IPS-NIHi11 (cell line): ENCODE measurements at places on chromosomes 11 and 22.

DNA sequence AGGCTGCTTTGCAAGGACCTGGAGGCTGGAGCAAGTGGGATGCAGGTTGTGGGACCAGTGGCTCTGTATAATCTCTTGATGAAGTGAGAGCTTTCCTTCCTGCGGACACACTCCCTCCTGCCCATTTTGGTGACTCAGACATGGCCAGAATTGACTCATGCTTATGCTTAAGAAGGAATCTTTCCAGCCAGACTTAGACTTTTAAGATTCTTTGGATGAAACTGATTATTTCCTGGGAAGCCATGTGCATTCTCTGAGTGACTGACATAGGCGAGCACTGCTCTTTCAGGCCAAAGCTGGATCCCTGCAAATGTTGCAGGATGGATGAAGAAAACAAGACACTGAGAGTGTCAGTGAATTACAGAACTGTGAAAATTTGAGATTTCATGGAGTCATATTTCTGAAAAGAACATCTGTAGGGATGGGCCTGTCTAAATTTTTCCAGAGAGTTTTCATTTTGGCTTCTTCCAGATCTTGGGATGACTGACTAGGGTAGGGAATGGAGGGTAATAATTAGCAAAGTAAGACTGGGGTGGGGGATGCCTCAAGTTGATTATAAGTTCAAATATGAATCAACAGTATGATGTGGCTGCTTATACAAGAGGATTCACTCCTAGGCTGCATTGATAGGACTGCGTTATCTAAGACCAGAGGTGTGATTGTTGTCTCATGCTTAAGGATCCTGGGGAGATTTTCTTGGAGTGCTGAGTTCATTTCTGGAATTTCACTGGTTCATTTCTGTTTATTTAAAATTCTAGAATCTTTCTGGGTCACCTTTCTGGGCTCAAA is 195.8 kb downstream of the HIPK3 start:
- DNase-seq: no peak

- DNase-seq: no peak
These were observed 42.4 kb upstream of the NAV2 start for GRCh38 chr11:19670030-19670791.

- DNase-seq: no peak
These were observed 155.7 kb downstream of the SNX19 start for GRCh38 chr11:130760515-130761125.

- DNase-seq: no peak
These were observed 298.0 kb upstream of the ZC3H12C start for GRCh38 chr11:109795234-109795633.

DNA sequence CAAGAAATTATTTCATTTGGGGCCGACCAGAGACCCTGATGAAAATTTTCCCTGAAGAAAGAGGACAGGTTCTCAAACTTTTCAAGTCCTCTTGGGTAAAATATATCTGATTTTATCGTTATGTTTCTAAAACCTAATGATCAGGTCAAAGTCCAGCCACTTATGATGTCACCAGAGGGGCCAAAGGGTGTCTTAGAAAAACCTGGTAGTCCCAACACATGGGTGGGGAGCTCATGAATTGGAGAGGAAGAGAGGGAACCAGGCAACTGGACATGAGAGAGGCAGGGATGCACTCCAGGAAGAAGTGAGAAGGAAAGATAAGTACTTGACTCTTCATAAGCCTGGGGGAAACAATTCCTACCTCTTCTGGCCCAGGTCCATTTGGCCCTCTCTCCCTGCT is 9.2 kb downstream of the SLC5A1 start:
- DNase-seq: no peak

DNA sequence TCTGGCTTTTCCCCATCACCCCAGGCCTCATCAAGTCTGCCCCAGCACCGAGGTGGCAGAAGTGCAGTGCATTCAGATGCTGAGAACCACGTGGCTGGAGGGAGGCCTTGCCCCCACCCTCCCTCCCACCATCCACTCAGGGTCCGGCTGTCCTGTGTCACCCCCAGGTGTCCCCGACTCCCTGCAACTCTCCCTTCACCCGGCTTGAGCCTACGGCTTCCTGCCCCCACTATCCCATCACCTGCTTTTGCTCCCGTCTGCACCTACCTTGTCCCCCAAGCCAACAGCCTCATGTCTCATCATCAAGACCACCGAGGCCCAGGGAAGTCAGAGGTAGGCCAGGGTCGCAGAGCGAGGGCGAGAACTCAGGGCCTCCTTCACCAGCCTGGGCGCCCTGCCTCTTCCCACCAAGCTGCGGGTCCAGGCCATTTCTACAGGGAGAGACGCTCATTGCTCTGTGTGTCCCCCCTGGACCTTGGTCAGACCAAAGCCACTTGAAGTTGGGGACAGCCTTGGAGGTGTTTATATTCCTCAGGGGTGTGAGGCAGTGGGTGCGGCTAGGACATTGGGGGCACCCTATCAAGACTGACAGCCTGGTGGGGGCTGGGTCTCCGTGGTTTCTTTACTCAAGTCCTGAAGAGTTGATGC is 66.2 kb upstream of the CCND1 start:
- DNase-seq: no peak

- no peak for DNase-seq
These were observed 17.5 kb upstream of the MYH9 start for GRCh38 chr22:36405221-36405661.

- no peak for DNase-seq
These were observed 65.8 kb downstream of the DEUP1 start for GRCh38 chr11:93396316-93396715.

DNA sequence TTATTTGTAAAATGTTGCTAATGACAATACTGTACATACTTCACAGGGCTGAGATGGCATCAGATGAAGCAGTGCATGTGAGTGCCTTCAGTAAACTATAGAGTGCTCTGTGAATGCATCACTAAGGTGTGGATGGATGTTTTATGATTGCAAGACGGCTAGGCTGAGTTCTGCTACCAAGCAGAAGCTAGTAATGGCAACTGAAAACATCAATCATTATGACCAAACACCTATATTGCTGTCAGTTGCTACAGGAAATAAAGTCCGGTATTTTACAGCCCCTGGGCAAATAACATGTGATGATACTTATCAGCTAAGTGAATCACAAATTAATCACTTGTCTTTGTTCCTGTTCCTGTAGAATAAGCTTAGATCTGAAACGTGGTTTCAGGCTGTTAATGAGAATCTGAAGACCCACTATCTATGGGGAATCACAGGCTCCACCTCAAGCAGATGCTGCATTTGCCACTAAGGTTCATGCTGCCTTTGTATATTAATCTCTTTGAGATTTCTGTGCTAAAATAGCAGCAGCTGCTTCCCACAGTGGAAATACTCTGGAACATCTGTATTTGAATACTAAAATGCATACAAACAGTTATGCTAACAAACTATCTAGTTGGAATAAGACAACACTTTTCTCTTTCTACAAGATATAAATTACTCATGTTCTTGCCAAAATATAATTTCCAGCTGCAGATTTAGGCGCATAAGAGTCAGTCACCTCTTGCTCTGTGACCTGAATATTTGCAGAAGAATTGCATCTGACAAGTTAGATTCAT is 254.0 kb upstream of the PITPNB start:
- no peak for DNase-seq

DNA sequence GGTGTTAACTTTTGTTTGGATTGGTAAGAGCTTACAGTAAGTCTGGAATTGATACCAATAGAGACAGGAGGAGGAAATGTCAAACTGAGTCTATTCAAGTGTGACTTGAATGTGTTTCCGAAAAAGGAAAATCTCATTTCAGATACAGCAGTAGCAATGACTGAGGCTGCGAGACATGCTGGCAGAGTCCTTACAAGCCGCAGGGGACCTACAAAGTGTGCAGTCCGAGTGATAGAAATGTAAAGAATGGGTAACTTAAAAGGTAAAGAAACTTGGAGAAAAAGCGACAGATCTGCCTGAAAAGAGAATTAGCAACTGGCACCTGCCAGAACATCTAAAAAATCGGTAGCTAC is 444 bp downstream of the CWF19L2 start:
- peak; percentile 22 for DNase-seq

GRCh38 chr22:37499027-37499707 is 13.0 kb upstream of the MFNG start:
- no peak for DNase-seq

DNA sequence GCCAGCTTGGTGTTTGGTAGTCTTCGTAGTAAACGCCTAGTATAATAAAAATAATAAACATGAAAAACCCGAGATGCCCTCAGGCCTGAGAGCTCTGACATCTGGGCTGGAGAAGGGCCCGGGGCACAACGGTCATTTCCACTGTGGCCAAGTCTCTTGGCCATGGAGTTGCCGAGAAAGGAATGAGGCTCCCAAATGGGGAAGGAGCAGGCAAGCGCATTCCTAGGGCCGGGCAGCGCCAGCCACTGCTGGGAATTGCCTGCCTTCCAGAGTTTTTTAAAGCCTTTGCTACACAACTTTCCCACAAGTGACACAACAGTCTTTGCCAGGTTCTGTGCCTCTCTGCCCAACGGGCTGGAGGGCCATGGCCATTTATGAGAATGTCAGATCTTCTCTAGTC is 103.4 kb downstream of the NAV2 start:
- peak; percentile 35 for DNase-seq

- DNase-seq: peak; percentile 23
These were observed 717 bp upstream of the ZNF202 start for GRCh38 chr11:123742031-123742723.

GRCh38 chr11:46698597-46698996 is 1.8 kb downstream of the ARHGAP1 start:
- no peak for DNase-seq

GRCh38 chr11:8671651-8672062 is 10.8 kb downstream of the TRIM66 start:
- no peak for DNase-seq

DNA sequence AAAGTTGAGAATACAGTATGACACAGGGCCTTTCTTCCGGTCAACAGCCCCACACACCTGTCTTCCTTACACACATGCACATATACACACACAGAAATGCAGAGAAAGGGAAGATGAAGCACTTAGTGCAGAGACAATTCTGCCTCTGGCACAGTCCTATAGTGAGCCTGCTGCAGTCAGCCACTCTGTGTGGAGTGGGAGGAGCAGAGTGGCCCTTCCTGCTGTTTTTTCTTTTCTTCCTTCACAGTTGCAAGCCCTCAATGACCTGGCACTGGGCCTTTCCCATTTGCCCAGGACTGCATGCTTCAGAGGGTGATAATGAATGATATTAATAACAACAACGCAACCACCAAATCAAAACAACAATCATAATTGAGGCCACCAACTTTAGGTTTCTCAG is 527.0 kb upstream of the B3GAT1 start:
- DNase-seq: no peak

DNA sequence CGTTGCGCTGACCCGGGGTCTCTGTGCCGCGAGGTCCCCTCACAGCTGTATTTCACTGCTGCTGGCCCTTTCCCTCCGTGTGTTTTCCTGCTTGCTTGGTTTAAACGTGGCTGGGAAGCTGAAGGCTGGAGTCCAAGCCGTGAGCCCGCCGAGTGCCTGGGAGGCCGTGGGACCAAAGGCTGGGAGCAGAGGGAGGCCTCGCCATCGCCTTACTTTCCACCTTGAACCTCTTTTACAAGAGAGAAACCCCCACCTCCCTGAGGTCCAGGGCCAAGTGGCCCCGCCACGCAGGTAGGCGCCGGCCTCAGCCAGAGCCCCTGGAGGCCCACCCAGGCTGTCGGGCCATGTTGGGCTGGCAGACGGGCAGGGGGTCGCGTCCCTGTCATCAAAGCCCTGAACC is 411.6 kb downstream of the TBC1D22A start:
- no peak for DNase-seq

DNA sequence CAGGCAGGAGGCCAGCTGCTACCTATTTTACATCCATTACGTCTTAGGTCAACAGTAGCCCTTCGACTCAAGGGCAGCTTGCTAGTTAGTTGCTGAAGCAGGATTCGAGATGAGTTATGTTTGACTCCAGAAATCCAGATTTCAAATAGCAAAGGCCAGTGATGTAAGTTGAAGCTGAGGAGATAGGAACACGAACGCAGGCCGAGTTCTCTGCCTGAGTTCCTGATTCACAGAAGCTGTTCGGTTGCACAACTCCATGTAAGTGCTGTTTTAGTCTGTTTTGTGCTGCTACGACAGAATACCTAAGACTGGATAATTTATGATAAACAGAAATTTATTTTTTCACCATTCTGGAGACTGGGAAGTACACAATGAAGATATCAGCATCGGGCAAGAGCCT is 111.2 kb downstream of the SLC1A2 start:
- no peak for DNase-seq

- DNase-seq: no peak
These were observed 160.6 kb upstream of the BDNF start for GRCh38 chr11:27860811-27861210.

DNA sequence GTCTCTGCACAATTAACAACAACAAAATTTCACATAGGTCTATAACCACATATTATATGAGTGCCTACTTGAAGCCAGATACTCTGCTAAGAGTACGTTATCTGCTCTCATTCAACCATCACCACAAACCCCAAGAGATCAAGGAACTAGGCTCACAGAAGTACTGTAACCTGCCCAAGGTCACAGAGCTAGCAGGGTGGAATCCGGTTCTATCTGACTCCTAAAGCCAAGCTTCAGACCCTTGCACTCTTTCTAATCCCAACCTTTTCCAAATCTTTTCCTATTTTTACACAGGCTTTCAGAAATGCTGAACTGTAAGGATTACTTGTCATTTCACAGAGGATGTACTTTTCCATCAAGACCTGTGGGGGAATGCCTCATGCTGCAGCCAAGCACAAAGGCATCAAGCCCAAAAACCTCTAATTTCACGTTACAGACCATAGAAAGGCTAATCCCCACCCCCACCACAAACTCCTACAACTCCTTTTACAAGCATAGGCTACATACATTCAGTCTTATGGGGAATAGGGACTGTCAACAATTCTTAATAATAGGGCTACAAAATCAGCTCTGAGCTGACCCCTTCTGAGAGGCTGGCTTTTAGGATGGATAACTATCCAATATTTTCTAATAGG is 927 bp downstream of the PRCP start:
- DNase-seq: no peak

- DNase-seq: no peak
These were observed 32.7 kb downstream of the PRDM10 start for GRCh38 chr11:129969920-129970319.

- peak; percentile 84 for DNase-seq
These were observed 3.0 kb downstream of the PKP3 start for GRCh38 chr11:396948-397548.

DNA sequence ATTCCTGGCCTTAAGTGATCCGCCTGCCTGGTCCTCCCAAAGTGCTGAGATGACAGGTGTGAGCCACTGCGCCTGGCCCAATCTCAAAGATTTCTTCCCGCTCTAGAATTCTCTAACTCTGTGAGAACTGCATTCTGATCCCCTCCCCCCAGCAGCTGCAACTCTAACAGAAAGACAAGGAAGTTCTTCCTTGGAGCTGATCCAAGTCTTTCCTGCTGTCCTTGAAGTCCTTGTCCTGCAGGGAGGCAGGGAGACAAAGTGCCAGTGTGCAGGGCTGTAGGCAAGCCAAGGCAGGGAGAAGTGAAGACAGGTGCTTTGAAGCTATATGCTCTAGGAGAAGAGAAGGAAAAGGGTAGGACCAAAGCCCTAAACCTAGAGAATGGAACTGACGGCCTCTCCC is 9.5 kb upstream of the GGA1 start:
- DNase-seq: no peak
